ENCODE measurements at places on chromosomes 7 and 10.

DNA sequence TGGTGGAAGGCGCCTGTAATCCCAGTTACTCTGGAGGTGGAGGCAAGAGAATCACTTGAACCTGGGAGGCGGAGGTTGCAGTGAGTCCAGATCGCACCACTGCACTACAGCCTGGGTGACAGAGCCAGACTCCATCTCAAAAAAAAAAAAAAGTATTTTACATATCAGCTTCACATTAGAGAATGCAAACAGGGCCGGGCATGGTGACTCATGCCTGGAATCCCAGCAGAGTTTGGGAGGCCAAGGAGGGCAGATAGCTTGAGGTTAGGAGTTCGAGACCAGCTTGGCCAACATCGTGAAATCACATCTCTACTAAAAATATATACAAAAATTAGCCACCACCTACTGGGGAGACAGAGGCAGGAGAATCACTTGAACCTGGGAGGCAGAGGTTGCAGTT lies 31.6 kb downstream of the USP54 start:
- no peak for DNase-seq

GRCh38 chr7:142864980-142865747 lies 10.3 kb downstream of the EPHB6 start:
- DNase-seq = no peak

GRCh38 chr7:93148144-93148543 lies at the start of gene SAMD9L:
Gene SAMD9L, minus strand, starts transcription at chr7:93148385. Its CDS starts 12,414 bp downstream, at chr7:93135971.
- DNase-seq = no peak

GRCh38 chr7:148503900-148504487 lies 86.6 kb upstream of the C7orf33 start:
- no peak for DNase-seq

- no peak for DNase-seq
These were observed 499.0 kb upstream of the SEMA3D start for GRCh38 chr7:85685901-85686300.

GRCh38 chr7:123782071-123782798 lies 33.4 kb upstream of the WASL start:
- no peak for DNase-seq

GRCh38 chr10:947051-947450 lies 15.5 kb upstream of the LARP4B start:
- DNase-seq = no peak

DNA sequence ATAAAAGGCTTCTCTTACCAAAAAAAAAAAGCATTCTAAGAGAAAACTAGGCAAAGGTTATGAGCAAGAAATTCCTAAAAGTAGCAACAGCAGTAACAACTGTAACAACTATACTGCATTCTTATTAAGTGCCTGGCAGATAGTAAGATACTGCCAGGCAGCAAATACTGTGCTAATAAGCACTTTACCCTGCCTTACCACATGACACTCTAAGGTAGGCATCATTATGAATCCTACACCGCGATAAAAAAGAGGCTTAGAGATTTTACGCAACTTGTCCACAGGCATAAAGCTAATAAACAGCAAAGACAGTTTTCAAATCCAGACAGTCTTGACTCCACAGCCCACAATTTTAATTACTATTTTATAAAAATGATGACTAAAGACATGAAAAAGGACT lies 83.2 kb downstream of the USP6NL start:
- no peak for DNase-seq
